Left renal pelvis (tissue), 4 donors: ENCODE measurements at places on chromosomes 7 and 10. TPM values are rescaled to one million over a fixed set of nuclear protein-coding genes. Genes with fewer than 3 reads are reported as not detected.

DNA sequence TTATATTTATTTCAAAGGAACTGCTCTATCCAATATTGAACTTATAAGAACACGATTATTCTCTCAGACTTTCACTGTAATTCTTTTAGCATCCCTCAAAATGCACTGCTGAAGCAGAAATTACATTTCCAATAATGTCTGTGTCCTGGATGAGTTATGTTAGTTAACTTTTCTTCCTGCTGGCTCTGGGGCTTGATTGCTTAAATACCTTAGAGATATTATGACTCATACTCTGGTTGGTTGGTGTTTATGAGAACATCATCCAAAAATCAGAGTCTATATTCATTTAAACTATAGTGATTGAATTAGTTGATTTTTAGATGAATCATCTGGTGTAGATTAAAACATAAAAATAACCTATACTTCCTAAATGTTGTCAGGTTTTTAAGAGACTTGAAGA is 246.3 kb upstream of the VWC2 start:
- DNase-seq: no peak

The VSIR gene
- 11.9 TPM for polyA plus RNA-seq

- no peak for DNase-seq
These were observed 6.1 kb upstream of the NCAPG2 start for GRCh38 chr7:158710651-158711102.

DNA sequence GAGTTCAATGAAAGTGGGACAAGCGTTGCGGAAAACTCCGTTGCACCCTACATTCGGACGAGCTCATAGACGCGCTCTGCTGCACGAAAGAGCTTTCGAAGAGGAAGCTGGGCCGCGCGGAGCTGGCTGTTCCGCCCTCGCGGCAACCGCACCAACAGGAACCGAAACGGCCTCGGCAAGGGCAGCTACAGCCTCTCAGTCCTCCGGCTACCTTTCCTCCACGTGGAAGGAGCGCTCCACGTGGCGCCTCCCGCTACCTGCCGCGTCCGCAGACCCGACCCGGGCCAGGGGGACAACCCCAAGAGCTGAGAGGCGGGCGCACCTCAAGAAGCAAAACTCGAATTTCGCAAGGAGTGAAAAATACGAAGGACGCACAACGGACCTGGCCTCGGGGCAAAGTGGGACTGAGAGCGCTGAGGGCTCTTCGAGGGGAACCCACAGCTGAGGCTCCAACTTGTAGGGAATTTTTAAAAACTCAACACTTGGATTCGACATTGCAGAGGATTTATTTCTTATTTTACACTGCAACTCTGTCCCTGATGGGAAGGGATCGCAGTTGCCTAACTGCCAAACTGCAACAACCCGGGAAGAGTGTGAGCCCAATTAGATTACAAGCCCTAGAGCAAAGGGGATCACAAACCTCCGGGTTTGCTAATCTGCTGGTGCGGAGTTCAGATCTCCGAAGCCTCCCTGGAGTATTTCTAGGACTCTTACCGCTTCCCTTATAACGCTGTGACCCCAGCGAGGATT is 1.4 kb downstream of the HPSE2 start:
- DNase-seq: no peak

DNA sequence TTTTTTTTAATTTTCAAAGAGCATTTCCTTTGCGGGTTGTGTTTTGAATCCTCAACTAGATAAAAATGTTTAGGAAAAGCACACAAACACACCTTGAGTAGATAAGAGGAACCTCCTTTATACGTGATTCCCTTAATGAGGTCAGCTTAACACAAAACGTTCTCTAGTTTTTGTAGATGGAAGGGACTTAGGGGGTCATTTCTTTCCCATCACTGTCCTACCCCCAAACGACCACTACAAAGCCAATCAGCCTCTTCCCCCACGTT is 1.2 kb downstream of the SUV39H2 start:
- DNase-seq: no peak

DNA sequence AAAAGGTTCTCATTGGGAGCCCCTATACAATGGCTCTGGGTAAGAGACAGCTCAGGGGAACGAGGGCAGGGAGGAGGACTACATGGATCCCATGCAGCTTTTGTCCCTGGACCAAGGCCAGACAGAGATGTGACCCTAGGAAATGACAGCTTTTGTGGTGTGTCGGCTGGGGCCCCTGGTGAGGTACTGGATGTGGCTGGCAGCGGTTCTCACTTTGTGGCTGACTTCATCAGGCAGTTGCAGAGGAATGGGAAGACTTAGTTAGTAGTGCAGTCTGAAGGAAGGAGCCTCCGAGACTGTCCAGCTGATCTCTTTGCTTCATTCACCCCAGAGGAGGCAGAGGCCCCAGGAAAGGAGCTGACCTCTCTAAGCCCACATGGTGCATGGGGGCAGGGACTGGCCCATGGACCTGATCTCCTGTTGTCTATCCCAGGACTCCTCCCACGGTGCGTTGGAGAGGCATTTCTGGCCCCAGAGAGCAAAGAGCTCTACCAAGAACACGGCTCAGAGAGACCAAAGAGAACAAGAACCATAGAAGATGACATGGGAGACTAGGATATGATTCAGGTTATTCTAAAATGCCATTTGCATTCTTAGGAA is 202.9 kb downstream of the RPS24 start:
- DNase-seq: no peak

GRCh38 chr10:18968159-18968558 is 80.4 kb upstream of the MALRD1 start:
- no peak for DNase-seq

GRCh38 chr10:124632566-124632965 is 111.6 kb downstream of the FAM53B start:
- no peak for DNase-seq

DNA sequence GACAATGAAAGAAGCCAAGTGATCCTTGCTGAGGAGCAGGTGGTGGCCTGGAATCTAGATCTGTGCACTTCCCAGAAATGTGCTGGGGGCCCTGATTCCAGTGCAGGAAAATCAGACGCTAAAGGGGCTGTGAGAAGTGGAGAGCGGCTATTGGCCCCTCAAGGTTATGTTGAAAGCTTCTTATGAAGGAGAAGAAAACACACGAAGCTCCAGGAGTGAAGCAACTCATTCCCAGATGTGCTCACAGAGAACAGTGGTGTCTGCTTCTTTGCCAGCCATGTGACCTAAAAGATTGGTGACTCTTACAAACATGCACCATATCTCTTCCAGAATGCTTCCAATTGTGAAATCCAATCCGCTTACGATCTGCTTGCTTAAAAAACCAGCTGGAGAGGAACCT is 679.3 kb upstream of the IGFBP3 start:
- DNase-seq: no peak

The COL17A1 gene
- polyA plus RNA-seq: 0.59 TPM

The AQP1 gene
- 120 TPM for polyA plus RNA-seq

- DNase-seq: no peak
These were observed 349.6 kb downstream of the DNAJB6 start for GRCh38 chr7:157686285-157686894.

DNA sequence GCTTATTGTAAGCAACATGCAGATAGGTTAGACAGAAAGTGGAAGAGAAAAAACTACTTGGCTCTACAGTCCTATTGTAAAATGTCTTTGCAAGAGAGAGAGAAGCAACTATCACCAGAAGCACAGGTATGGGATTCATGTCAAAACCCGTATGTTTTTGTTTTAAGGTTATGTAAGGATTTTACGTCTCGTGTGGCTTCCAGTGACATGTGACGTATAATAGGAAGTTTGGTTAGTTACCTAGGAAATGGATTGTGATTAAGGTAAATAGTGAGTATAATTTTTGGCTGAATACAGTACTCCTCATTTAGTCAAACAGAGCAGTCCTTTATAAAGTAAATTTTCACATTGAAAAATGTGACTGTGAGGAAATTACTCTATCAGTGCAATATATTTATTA is 62.0 kb downstream of the PHF14 start:
- no peak for DNase-seq

- DNase-seq: no peak
These were observed 299.1 kb upstream of the NFE2L3 start for GRCh38 chr7:25852939-25853271.

DNA sequence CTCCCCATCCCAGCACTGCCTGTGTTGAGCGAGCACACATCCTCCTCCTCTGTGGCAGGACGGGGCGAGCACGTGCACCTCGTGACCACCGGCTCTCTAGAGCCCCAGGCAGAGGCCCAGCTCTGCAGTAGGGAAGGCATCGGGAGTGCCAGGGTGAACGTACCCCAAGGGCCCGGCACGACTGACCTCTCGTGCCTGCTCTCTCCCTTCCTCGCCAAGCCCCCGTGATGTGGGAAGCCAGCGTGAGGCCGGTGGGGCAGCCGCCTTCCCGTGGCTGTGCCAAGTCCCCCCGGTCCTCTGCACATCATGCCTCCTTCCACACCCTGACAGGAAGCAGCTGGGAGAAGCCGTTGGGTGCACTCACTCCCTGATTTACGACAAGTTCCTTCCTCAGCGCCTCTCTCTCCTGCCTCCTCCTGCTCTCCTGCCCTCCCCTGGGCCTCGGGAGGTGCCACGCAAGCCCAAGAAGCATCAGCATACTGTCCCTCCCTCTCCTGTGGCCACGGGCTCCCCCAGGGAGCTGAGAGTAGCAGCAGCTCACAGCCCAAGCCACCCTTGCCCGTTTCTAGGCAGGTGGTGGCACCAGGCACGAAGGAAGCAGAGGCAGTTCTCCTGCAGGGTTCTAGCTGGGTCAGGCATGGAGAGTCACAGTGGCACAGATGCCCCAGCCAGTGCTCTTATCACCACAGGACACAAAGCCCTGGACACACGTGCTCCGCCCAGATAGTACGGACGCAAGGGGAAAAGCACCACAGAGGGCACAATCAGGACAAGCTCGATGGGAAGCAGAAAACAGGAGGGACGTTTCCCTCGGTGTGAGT is 47.0 kb downstream of the AMZ1 start:
- no peak for DNase-seq

The SPAG6 gene
- polyA plus RNA-seq: 1.4 TPM

The GDI2 gene
- 283 TPM for polyA plus RNA-seq

- DNase-seq: no peak
These were observed 165.4 kb downstream of the GLI3 start for GRCh38 chr7:42071372-42072261.

DNA sequence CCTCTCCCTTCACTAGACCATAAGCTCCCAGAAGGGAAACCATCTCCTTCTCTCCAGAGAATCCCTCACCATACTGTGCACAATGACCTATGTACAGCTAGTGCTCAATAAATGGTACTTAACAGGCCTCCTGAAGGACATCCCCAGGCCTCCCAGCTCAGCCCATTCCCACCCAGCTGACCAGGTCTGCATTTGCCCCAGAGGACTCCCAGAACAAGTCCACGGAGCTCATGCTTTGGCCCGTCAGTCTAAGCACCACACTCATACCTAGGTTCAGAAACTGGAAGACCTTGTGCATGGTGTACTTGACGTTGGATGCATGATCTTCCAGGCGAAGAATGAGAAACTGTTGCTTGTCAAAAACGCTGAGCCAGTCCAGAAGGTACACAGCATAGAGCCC is 81.3 kb downstream of the CHST15 start:
- no peak for DNase-seq

The PGAM1 gene
- polyA plus RNA-seq: 174 TPM

GRCh38 chr7:25216837-25217236 is 11.4 kb downstream of the NPVF start:
- DNase-seq: peak; percentile 29

DNA sequence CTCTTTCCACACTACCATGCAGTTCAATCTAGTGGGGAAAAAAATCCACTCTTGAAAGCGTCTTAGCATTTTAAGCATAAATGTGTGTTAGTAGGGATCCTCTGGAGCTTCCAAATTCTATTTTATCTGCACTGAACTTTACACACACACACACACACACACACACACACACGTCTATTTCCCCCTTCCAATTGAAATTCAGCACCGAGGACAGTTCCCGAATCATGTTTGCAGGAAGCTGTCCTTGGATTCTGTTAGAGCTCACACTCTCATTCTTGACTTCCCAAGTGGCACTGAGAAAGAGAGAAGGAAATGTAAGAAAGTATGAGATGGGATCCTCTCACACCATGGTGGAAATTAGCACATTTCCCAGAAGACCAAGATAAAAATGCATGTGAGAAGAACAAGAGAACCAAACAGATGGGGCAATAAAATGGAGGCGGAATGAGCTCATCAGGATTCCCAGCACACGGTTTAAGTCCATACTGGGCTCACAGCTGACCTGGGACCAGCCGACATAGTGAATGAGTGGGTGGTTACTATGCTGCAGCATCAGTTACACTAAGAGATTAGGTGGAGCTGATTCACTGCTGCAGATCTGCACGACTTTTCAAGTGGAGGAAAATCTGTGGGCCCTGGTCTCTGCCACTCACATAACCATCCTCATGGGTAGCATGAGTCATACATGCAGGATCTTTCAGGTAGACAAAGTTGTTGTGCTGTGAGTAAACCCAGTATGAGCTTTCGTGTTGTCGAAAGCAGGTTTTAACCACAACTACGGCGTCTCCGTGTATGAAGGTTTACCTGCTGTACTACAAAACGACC is 3.3 kb upstream of the NPTX2 start:
- DNase-seq: peak; percentile 31

DNA sequence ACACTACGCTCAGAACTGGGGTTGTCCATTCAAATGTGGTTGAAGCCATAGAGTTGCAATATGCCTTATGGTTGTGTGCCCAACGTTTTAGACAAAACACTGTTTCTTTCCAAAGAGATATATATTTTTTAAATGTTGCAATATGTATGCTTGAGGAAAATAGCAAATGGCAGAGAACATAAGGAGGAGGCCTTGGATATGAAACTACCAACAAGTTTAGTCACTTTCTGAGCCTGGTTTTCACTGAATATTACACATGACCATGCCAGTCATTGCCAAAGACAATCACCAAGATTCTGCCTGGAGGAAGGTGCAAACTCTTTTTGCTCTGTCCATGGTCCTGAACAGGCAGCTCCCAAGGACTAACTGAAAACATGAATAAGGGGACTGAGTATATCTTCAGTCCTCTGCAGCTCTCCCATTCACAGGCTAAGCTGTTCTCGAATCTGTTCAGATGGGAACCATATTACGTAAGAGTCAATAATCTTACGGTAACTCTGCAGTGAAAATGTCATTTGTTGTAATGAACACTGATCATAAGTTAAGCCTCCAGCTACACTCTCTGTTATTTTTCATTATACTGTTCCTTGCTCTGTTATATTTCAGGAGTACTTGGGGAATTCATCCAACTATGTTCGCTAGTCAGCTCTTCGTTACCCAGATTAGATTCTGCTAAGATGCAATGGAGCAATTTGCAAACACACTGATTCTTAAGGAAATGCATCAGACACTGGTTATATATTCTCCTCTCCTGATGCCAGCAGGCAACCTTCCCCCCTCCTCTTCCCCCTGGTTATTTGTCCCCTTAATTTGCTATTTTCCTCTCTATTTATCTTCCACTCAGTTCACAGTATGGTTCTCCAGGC is 90.7 kb upstream of the C1QL3 start:
- DNase-seq: peak; percentile 36

The LIPK gene
- polyA plus RNA-seq: not detected

GRCh38 chr10:95880704-95881103 is 27.1 kb upstream of the CC2D2B start:
- DNase-seq: no peak
